ENCODE measurements at places on chromosomes 7 and 10.
A peak's percentile ranks its signal among the peaks of the same experiment; 100 is the strongest.

DNA sequence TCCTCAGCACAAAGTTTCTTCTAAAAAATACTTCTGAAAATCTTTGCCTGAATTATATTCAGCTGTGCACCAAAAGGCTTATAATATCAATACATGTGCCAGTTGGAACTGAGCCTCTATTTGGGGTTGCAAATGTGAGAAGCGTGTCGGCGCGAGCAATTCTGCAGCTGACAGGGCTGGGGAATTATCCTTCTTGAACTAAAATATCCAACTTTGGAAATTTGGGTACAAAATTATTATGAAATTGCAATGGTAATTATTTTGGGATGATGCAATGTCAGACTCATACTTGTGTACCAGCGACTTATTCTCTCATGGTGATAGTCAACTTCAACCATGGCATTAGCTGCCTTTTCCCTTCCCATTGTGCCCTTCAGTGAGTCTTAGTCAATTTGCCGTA lies 507.0 kb upstream of the KLF6 start:
- DNase-seq = no peak

DNA sequence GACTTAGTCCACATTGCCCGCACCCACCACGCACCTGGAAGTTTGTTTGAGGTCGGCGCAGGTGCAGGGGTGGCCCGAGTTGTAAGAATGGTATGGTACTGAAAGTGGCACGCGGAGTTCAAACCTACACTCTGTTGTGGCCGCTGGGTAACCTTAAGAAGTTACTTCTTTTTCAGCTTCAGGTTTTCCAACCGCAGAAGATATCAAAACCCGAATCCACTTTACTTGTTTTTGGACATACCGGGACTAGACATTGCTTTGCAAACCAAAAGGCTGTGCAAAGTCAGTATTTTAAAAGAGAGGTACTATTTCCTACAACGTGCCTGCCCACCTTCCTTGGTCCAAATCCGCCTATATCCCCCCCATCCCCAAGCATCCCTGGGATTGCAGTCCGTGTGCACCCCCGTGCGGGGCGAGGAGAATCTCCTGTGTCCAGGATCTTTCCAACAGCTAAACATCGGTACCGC lies 1.0 kb downstream of the IGFBP3 start:
- DNase-seq = peak; percentile 57

DNA sequence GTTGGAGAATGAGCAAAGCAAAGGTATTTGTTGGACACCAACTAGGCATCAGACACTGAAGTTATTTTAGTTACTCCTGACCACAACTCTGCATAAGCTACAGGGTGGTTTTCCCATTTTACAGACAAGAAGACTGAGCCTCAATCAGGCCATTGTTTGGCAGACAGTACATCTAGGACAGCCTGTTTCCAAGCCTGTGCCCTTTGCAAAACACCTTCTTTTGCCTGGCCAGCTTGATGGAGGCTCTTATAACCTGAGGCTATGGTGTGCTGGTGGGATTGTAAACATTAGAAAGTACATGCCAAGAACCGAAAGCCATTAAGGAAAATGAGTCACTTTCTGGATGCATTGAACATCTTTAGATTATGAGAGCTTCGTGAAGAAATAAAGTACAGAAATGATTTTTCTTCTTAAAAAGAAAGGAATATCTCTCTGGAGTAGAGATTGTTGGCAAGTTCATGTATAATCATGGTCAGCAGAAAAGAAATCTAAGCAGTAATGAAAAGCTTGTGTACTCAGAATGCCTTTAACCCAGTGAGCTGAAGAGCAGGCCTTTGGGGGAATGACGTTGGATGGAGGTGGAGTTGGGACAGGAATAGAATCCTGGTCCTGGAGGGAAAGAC lies 140.6 kb downstream of the KIAA1217 start:
- DNase-seq = no peak

DNA sequence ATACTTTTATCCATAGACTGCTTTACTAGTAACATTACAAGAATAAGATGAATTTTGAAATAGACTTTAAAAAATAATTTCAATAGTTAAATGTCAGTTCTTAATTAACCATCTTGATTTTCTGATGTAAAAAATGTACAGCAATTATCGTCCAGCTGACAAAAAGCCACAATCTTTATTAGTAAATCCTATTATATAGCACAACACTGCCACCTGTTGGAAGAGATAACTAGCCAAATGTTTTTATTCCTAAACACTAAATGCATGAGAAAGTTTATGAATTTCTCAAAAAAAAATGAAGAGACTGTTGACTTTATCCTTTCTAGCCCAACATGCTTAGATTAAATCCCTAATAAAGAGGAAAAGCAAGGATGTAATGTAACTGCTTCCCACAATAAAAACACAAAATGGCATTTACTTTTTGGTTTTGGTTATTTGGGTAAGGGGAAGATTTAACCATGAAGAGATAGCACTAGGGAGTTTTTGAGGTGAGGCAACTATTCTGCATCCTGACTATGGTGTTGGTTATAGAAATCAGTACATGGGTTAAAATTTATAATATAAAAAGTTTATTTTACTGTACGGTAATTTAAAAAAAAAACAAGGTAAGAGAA lies 8.0 kb downstream of the COA1 start:
- peak; percentile 59 for DNase-seq
